Stimulated activated CD4-positive, alpha-beta T cell treated with anti-CD3 and anti-CD28 coated beads, Interleukin-12 subunit alpha, Interleukin-12 subunit beta, amount 100 ng/mL, for 24 hours (primary cell): ENCODE measurements at places on chromosomes 6 and 20.

DNA sequence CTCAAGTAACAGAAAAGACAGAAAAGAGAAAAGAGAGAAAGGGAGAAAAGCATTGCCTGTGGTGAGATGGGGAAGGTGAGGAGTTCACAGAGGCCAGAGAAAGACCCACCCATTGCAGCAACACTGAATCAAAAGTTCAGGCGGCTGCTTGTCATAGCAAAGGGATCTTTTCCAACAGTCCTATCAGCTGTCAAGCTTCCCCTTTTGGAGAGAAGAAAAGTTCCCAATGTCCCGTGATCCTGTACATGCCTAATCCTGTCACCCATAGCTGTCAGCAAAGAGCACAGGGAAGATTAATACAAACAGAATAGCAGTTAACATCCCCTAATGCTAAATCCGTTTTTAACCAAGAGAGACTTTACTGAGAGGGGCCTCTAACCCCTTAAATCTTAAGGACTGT, 8.9 kb upstream of the TRIM38 start:
- no peak for DNase-seq

GRCh38 chr20:63848003-63848911, 13.0 kb upstream of the ABHD16B start:
- no peak for DNase-seq

GRCh38 chr6:125474061-125474460, 172.3 kb upstream of the HDDC2 start:
- DNase-seq = no peak

GRCh38 chr6:113401231-113401630, 455.9 kb upstream of the MARCKS start:
- DNase-seq = no peak

DNA sequence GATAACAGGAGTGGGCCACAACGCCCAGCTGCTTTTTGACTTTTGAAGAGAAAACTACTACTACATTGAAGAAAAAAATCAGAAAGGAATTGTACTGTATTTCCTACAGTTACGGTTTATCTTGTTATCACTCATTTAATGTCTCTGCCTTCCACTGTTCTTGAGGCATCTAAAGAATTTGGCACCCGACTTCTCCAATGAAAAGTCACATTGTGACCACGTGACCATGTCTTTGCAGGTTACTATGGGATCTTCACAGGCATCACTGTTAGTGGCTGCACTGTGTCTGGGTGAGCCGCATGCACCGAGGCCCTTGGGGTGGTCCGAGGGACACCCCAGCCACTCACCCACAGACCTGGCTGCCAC, 26.8 kb downstream of the RRBP1 start:
- DNase-seq = no peak

DNA sequence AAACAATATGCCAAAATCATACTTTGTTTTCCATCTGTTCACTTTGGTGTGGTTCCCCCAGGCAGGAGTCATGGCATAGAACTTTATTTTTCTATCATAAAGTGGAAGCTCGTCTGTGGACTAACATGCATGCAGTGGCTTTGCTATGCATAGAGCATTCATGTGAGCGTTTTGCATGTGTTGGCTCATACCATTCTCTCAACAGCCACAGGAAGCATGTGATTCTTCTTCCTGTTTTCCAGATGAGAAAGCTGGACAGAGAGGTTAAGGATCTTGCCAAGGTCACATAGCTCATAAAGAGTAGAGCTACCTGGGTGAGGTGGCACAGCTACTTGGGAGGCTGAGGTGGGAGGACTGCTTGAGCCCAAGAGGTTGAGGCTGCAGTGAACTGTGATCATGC, 123.4 kb upstream of the HDGFL1 start:
- DNase-seq = no peak

DNA sequence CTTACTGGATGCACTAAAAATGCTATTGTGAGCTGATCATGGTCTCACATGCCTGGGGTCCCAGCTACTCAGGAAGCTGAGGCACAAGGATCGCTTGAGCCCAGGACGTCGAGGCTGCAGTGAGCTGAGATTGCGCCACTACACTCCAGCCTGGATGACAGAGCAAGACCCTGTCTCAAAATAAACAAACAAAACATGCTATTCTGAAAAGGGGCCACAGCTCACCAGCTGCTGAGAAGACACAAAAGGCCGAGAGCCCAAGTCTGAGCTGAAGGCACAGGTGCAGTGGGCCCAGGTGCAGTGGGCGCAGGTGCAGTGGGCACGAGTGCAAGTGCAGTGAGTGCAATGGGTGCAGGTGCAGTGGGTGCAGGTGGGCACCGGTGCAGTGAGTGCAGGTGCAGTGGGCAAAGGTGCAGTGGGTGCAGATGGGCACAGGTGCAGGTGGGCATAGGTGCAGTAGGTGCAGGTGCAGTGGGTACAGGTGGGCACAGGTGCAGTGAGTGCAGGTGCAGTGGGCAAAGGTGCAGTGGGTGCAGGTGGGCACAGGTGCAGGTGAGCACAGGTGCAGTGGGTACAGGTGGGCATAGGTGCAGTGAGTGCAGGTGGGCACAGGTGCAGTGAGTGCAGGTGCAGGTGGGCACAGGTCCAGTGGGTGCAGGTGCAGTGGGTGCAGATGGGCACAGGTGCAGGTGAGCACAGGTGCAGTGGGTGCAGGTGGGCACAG, 16.0 kb downstream of the ZBTB46 start:
- DNase-seq = no peak

- no peak for DNase-seq
These were observed 12.4 kb upstream of the DEK start for GRCh38 chr6:18276610-18277236.

DNA sequence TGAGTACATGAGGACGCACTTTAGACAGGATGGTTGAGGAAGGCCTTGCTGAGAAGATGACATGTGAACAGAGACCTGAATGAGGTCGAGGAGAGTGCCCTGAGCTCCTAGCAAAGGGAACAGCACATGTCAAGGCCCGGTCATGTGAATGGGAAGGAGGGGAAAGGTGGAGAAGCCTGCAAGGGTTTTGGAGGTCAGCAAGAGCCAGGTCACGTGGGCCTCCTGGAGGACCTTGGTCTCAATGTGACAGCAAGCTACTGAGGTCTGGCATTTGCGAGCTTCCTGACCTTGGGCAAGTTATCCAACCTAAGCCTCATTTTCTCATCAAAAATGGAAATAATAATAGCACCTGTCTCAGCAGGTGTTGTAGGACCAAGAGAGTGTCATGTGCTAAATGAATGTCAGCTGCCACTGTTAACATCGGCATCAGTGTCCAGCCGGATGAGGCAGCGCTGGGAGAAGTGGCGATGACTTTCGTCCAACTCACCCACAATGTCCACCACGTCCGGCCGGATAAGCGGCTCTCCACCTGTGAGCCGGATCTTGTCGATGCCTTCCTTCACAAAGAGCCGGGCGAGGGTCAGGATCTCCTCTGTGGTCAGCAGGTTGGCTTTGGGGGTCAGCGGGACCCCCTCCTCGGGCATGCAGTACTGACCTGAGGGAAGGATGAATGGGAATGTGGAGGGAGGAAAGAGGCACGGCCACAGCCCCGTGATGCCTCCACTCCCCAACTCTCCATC, 8.9 kb downstream of the MOCS1 start:
- no peak for DNase-seq

- no peak for DNase-seq
These were observed at the start of gene C6orf141 for GRCh38 chr6:49550492-49551077. Gene C6orf141, plus strand, starts transcription at chr6:49550668. Its CDS starts 125 bp downstream, at chr6:49550793.
